ENCODE measurements at places on chromosomes 4 and X. TPM values are rescaled to one million over a fixed set of nuclear protein-coding genes. Genes with fewer than 3 reads are reported as not detected.
A peak's percentile ranks its signal among the peaks of the same experiment; 100 is the strongest.

DNA sequence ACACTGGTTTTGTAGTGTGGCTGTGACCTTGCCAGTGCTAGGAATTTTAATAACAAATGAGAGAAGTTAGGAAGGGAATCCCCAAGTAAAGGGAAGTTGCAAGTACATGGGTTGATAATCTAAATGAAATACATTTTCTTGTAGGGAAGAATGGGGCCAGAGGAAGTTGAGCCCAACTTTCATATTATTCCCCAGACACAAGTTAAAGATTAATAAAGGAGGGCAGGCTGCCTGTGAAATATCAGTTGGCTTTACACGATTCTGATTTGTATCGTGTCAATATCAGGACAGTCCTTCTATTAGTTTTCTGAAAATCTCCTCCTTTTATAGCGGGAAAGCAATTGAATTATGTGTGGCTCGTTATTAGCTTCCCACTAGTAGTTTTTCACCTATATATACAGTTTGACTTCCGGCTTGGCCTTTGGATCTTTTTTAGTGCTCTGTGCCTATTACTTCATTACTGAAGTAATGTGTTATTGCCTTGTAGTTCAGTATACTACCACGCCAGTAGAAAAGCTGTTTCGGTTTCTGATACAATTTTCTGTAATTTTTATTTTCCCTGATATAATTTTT lies 1.7 kb downstream of the PDLIM5 start:
- no peak for DNase-seq

DNA sequence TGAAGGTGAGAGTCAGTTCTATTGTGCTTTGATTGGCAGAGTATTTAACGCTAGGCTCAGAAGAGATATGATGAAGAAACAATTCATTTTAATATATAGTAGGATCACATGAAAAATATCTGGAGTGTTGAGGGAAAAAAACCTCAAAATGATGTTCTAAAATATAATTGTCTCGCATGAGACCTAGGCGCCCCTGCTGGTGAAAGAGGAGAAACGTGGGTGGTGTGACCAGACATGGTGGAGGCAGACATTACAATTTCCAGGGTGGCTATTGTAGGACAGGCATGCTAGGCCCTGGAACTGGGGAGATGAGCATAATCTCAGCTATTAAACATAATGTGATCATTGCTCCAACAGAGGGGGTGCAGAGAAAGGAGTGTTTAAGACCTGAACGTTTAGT lies 210.0 kb downstream of the HS3ST1 start:
- DNase-seq = no peak

DNA sequence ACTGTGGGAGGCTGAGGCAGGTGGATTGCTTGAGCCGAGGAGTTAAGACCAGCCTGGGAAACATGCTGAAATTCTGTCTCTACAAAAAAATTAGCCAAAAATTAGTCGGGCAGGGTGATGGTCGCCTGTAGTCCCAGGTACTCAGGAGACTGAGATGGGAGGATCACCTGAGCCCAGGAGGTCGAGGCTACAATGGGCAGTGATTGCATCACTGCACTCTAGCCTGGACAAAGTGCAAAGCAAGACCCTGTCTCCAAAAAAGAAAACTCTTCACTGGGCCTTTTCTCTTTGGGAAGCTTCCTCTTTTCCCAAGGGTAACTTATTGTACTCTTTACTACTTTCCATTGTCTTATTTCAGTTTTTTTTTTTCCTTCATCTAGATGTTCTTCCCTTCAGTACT lies 88.9 kb downstream of the UBE2K start:
- no peak for DNase-seq

GRCh38 chr4:60187428-60187827 lies 1012.7 kb upstream of the ADGRL3 start:
- no peak for DNase-seq

DNA sequence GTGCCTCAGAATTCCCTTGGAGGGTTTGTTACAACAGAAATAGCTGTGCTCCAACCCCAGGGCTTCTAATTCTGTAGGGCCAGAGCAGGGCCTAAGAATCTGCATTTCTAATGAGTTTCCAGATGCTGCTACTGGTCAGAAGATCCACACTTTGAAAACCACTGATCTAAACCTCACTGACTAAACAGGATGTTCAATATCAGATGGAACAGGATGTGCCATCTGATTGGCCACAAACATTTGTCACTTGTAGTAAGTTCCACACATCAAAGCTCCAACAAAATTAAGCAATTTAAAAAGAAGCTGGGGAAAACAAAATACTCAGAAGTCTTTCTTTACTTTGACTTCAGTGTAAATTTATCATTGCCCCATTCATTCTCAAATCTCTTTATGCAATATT lies 14.3 kb downstream of the CASK start:
- DNase-seq = no peak

DNA sequence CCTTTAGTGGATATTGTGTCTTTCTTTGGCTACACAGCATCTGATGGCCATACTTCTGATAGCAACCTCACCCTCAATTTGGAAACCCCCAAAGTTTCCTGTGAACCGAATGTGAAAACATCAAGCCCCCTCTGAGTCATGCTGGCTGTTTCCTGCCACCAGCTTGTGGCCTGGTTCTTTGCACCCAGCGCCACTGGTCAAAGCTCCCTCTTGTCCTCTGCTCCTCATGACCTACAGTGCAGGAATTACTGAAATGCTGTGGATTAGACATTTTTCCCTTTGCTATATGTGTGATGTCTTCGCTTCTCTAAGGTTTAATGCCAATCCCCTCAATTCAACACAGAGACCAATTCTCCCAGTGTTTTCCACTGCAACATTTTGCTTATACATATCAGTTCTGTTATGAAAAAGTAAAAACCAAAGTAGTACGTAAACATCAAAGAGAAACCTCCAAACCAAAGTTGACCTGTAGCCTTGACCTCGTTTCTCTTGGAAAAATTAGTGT lies 224.0 kb upstream of the TENM3 start:
- no peak for DNase-seq

- DNase-seq = no peak
Measured at GRCh38 chr4:129233691-129234090, 137.7 kb downstream of the C4orf33 start.

- DNase-seq = peak; percentile 20
Measured at GRCh38 chr4:48799157-48799556, 19.1 kb upstream of the FRYL start.

DNA sequence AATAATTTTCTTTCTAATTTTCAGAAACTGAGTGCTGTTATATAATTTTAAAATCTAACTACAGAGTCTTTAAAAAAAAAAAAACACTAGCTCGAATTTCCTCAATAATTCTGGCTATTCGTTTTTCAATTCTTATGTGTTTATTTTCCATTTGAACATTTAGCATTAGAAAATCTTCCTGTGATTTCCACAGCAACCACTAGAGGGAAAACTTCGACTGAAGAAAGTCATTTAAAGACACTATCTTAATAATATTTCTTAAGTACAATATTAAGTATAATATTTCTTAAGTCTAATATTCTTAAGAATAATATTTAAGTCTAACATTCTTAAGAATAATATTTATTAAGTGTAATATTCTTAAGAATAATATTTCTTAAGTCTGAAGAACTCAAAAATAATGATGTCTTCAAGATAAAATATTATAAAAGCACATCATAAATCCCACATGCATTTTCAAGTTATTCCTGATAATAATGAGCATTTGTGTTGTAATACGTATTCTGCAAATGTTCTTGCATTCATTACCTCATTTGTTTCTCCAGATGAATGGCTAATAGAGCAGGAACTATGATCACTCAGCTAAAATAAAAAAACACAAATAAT lies 118.4 kb upstream of the WDR17 start:
- DNase-seq = no peak

GRCh38 chrX:47093248-47093647 lies 15.0 kb downstream of the RGN start:
- DNase-seq = peak; percentile 12

- no peak for DNase-seq
Measured at GRCh38 chr4:151202851-151203455, 74.0 kb upstream of the PRSS48 start.

GRCh38 chr4:33323393-33323792 lies 2603.2 kb downstream of the PCDH7 start:
- DNase-seq = no peak

- no peak for DNase-seq
Measured at GRCh38 chr4:178415925-178416324, 973.7 kb upstream of the AGA start.

- DNase-seq = no peak
Measured at GRCh38 chrX:19906293-19906692, 18.9 kb upstream of the SH3KBP1 start.

- DNase-seq = peak; percentile 24
Measured at GRCh38 chr4:168514249-168514852, 17.5 kb downstream of the PALLD start.

GRCh38 chr4:147913137-147913536 lies 181.2 kb downstream of the ARHGAP10 start:
- DNase-seq = no peak

Gene HMX1
- total RNA-seq = not detected

Gene RTL5
- total RNA-seq = 1.9 TPM

Gene NUDT10
- 5.8 TPM for total RNA-seq

Gene MAGEC3
- not detected for total RNA-seq

Gene CLDN2
- not detected for total RNA-seq

Gene NIPAL1
- 16.4 TPM for total RNA-seq

Gene CXCL3
- total RNA-seq = 1.3 TPM

Data from mammary epithelial cell (primary cell).